ENCODE measurements at places on chromosomes 11 and 22.

DNA sequence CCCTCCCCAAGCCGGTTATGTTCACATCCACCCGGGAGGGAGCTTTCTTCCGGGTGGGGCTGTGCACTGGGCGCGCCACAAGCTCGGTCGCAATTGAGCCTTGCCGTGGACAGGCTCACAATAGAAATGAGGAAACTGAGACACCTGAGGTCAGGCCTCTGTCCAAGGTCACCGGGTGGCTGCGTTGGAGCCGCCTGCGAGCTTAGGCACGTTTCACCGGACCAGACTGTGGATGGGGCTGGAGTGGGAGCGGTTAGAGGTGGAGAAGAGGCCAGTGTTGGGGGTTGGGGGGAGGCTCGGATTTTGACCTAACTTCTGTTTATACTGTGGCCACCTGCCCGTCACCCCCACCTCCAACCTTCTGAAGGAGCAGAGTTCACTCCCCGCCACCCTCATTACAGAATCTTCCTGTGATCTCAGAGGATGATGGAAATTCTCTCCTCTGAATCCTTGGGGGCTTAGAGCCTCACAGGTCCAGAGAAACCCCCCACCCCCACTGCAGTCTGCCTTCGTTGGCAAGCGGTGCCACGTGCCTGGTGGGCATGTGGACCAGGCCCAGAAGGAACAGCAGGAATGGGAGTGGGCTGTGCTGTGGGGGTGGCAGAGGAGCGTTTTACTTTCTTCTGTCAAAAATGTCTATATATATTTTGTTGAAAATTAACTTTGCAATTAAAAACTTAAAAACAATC is 631 bp upstream of the NPTXR start:
- no peak for DNase-seq

GRCh38 chr11:133663135-133663985 is 131.1 kb upstream of the OPCML start:
- no peak for DNase-seq

GRCh38 chr11:16606784-16607674 is 131.4 kb upstream of the C11orf58 start:
- DNase-seq, result peak; percentile 65

GRCh38 chr11:22466809-22467208 is 128.6 kb downstream of the SLC17A6 start:
- DNase-seq, result no peak

DNA sequence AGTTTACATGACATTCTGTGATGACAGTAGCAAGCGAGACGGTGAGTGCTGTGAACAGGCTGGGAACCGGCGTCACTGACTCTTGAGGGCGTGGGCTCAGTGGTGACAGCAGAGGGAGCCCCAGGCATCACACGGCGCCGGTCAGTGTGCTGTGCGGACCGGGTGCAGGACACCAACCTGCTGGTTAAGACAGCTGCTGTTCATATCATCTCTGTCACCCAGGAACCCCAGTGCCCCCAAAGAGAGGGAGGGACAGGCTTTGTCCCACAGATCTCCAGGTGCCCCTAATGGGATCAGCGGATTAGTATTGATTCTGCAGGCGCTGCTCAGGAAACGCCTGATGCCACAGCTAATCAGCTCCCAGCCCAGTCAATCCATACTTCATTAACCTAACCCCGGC is 18.4 kb downstream of the B3GAT1 start:
- DNase-seq, result no peak

- DNase-seq, result peak; percentile 94
Measured at GRCh38 chr11:70397983-70398833, at the start of gene CTTN. CTTN (plus strand) TSS chr11:70398529; CDS start chr11:70407298, 8,769 bp downstream.

- no peak for DNase-seq
Measured at GRCh38 chr22:22047776-22048175, 65.2 kb upstream of the TOP3B start.

DNA sequence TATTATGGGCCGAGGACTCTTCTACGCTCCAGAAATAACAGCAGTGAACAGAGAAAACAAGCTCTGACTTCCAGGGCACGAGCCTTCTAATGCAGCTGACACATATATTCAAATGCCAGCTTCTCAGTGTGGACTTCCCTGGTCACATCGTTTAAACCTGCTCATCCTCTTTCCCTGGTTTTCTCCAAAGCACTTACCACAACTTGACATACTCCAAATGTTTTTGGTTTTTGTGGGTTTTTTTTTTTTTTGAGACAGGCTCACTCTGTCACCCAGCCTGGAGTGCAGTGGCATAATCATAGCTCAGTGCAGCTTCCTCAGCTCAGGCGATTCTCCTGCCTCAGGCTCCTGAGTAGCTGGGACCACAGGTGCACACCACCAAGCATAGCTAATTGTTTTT is 105.5 kb downstream of the MICAL3 start:
- no peak for DNase-seq

- DNase-seq, result no peak
Measured at GRCh38 chr11:125514336-125515101, 18.5 kb upstream of the FEZ1 start.

DNA sequence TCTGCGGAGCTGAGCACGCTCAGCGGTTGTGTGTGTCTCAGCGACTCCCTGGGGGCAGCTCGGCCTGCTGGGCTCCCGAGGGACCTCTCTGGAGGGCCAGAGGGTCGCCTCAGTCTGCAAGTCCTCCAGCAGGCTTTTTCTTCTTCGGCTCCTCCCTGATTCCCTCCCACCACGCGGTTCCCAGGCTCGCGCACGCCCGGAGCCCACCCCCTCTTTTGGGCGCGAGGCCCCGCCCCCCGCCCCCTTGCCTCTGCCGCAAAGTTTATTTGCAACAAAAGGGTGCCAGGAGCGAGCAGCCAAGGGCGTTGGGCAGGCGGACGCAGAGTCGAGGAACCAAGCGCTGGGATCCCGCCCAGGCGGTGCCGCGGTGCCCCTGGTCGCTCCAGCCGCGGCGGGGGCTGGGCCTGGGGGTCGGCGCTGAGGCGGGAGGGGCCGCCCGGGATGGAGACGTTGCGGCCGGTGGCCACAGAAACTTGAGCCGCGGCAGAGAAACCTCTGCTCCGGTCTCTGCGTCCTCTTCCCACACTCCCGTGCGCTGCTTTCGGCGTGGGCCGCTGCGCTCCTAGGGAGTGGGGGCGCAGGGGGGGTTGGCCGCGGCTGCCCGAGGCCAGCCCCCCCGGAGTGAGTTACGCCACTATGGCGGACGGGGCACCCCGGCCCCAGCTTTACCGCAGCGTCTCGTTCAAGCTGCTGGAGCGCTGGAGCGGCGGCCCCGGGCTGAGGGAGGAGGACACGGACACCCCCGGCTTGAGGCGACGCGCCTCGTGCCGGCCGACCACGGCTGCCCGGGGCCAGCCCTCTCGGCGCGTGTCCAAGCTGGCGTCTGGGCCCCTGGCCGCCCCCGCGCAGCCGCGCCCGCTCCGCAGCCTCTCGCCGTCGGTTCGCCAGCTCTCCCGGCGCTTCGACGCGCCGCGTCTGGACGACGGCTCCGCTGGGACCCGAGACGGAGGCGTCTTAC is at the start of gene ARHGEF17:
ARHGEF17 (plus strand) TSS at position 274 of the 958 bp plus-strand sequence; CDS start at position 637, 363 bp downstream.
- DNase-seq, result peak; percentile 94

GRCh38 chr22:34784056-34784455 is 281.9 kb upstream of the ISX start:
- DNase-seq, result no peak

DNA sequence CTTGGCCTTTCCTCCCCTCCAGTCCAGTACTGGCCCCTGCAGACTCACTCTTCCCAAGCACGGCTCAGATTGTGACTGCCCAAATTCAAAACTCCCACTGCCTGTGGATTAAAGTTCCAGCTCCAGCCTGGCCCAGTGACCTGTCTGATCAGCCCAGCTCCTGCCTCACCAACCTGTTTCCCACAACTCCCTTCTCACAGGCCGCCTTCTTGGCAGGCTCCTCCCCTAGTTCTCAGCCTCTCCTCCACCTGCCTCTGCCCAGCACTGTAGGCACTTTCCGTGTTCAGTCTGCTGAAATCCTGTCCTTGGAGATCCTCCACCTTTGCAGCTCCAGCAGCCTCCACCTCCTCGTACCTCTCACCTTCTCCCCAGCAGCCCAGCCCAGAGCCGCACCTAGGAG is 68.6 kb downstream of the MICAL2 start:
- DNase-seq, result no peak

DNA sequence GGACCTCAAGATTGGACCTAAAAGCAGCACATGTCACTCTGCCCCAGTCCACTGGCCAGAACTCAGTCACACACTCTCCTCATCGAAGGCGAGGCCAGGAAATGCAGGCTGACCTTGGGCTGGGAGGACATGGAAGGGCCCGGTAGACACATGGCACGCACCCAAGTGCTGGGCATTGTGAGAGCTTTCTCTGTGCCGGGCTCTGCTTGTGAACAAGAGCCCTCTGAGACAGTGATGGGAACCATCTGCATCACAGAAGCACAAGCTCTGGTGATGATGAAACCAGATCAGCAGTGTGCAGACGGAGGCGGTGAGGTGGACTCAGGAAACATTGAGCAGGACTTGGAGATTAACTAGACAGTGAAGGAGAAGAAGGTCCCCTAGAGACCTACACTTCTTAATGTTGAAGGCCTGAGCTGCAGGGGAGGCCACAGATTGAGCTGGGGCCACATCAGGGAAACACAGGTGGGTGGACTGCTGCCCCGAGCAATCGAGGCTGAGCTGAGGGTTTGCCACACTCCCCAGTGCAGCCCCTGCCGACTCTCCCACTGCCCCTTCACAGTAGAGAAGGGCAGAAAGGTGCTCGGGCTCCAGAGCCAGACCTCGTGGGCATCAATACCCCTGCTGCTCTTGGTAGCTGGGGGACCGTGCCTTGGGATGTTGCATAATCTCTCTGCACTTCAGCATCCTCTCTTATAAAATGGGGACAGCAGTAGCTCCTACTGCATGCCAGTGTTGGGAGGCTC is 1460.5 kb downstream of the TBC1D22A start:
- DNase-seq, result no peak

- peak; percentile 12 for DNase-seq
Measured at GRCh38 chr11:42901084-42901483, 410.7 kb upstream of the API5 start.

GRCh38 chr11:101226617-101227016 is 97.0 kb upstream of the PGR start:
- DNase-seq, result no peak

- no peak for DNase-seq
Measured at GRCh38 chr11:26028393-26028911, 303.5 kb upstream of the ANO3 start.

GRCh38 chr11:91312541-91312940 is 912.1 kb upstream of the FAT3 start:
- DNase-seq, result no peak

- no peak for DNase-seq
Measured at GRCh38 chr11:10619131-10619680, 50.7 kb upstream of the LYVE1 start.

DNA sequence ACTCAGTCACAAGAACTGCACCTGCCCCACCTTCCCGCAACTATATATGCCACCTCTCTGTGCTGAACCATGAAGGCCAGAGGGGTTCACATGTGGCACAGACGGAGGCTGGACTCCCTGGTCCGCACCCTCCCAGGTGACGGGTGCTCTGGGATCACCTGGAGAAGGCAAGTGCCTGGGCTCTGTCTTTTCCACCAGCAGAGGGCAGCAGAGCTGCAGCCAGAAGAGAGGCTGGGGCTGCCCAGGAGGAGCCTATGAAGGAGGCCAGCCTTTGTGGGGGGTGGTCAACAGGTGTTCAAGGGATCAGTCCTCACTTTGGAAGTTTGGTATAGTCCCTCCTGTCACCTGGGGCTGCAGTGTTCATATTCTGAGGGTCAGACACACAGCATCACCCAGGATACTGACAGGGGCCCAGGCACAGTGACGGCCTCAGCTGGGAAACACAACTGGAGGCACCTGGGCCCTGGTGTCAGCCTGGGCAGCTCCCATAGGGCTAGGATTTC is 39.2 kb upstream of the IGLL5 start:
- DNase-seq, result peak; percentile 56

GRCh38 chr11:59865031-59865430 is 1.3 kb downstream of the TCN1 start:
- DNase-seq, result no peak

DNA sequence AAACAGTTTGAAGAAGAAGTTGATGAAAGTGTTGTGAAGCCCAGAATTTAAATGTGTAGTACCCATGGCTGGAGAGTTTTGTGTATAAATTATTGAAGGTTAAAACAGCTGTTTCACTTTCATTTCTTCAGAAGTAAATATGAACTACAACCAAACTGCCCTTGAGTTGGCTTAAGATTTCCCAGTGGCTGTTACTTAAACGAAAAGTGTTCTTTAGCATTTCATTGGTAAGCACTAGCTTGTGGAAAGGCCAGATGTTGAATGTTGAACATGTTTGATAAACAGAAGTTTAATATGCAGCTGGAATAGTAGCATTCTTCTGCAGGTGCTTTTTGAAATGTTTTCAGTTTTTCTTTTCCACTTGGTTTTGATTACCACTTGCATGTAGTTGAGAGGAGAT is 83.2 kb upstream of the TNRC6B start:
- DNase-seq, result no peak
